Esophagus muscularis mucosa (tissue), 4 donors: ENCODE measurements at places on chromosomes 12 and 14.
A peak's percentile ranks its signal among the peaks of the same experiment; 100 is the strongest.

- no peak overlapping the region for H3K4me3 ChIP-seq
- no peak for DNase-seq
- H3K27me3 ChIP-seq, result no peaks in the 10 kb centered on the region
- peak overlapping the region; percentile 84 for H3K27ac ChIP-seq
These were observed 60.8 kb downstream of the ITPK1 start for GRCh38 chr14:93054876-93055275.

DNA sequence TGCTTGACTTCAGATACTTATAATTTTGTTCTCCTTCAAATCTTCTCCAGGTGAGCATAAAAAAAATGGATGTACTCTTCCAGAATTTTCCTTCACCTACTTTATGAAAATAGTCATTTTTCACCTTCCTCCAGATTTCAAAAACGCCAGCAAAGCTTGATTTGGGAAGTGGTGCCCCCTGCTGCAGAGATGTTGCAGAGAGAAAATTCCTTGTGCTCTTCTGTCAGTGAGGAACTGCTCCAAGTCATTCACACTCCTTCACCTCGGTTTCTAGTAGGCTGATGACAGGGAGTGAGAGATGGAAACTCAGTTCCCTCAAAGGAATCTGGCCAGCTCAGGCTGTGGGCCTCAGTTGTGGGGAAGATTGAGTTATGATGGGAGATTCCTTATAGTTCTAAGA lies 24.2 kb upstream of the RNASE3 start:
- H3K4me3 ChIP-seq, result no peak overlapping the region
- DNase-seq, result no peak
- H3K4me1 ChIP-seq, result no peaks in the 10 kb centered on the region
- no peaks in the 10 kb centered on the region for H3K36me3 ChIP-seq

- peaks cover 29% of the 10 kb centered on the region for H3K36me3 ChIP-seq
- no peak overlapping the region for H3K27ac ChIP-seq
- no peak overlapping the region for H3K4me3 ChIP-seq
- DNase-seq, result no peak
- H3K27me3 ChIP-seq, result no peaks in the 10 kb centered on the region
These were observed 27.4 kb downstream of the RAB21 start for GRCh38 chr12:71782017-71782416.

GRCh38 chr12:6358881-6359280 lies 16.5 kb downstream of the SCNN1A start:
- no peaks in the 10 kb centered on the region for H3K27me3 ChIP-seq
- no peak for DNase-seq
- no peak overlapping the region for H3K27ac ChIP-seq

GRCh38 chr14:65945327-65945726 lies 532.8 kb downstream of the FUT8 start:
- H3K27me3 ChIP-seq, result no peaks in the 10 kb centered on the region
- H3K27ac ChIP-seq, result no peak overlapping the region
- H3K4me1 ChIP-seq, result no peaks in the 10 kb centered on the region
- H3K4me3 ChIP-seq, result no peak overlapping the region
- no peaks in the 10 kb centered on the region for H3K36me3 ChIP-seq

DNA sequence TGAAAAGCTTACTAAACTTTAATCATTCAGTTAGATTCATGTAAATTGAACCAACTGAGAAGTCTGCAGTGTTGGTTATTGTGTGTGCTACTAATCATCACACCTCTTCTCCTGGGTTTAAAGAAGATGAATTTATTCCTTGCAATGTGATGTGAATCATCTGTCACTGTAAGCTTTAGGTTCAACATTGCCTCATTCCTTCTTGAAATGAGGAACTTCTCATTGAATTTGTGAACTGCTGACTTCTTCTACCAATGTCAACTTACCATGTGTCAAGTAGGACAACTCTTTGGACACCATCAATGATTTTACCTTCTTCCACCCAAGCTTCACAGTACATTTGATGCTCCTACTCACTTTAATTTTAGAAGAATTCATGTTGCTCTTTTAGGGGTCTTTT lies 17.4 kb upstream of the PRB2 start:
- H3K4me3 ChIP-seq, result no peak overlapping the region
- no peaks in the 10 kb centered on the region for H3K27me3 ChIP-seq
- H3K27ac ChIP-seq, result no peak overlapping the region
- no peaks in the 10 kb centered on the region for H3K4me1 ChIP-seq
- no peak for DNase-seq

- H3K4me1 ChIP-seq, result no peaks in the 10 kb centered on the region
- no peak for DNase-seq
- no peak overlapping the region for H3K27ac ChIP-seq
- H3K27me3 ChIP-seq, result no peaks in the 10 kb centered on the region
These were observed 74.6 kb downstream of the SNAPC1 start for GRCh38 chr14:61836807-61837206.

DNA sequence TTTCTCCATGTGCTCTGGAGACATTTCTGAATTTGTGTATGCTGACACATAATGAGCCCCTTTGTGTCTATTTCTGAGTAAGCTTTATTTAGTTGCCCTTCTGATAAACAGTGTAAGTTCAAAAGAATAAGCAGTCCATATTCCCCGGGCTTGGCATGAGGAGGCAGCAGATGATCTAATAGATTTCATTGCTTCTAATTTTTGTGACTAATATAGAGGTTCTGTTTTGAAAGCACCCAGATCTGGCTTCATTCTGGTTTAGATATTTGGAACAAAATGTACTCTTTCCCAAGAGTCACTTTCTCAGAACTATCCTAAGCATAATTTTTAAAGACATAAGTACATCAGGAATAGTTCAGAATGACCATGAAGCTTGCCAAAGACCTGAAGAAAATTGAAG lies 290.9 kb downstream of the BTG1 start:
- no peaks in the 10 kb centered on the region for H3K27me3 ChIP-seq
- H3K4me3 ChIP-seq, result no peak overlapping the region
- H3K36me3 ChIP-seq, result no peaks in the 10 kb centered on the region
- DNase-seq, result no peak

- no peaks in the 10 kb centered on the region for H3K36me3 ChIP-seq
- H3K4me1 ChIP-seq, result peaks cover 6% of the 10 kb centered on the region
- no peak overlapping the region for H3K4me3 ChIP-seq
- H3K27ac ChIP-seq, result peak overlapping the region; percentile 15
These were observed 215.2 kb downstream of the ERC1 start for GRCh38 chr12:1206118-1206734.

DNA sequence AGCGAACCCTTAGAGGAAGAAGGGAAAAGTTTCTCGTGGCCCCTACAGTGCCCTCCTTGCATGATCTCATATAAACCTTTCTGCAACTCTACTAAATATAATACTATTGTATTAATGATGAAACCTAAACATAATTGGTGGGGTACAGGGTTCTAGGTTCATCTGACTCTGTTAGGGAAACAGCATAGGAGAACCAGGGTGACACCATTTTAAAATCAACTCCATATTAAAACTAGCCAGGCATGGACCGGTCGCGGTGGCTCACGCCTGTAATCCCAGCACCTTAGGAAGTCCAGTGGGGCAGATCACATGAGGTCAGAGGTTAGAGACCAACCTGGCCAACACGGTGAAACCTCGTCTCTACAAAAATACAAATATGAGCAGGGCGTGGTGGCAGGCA lies 15.0 kb upstream of the RND1 start:
- no peak overlapping the region for H3K4me3 ChIP-seq
- H3K27ac ChIP-seq, result no peak overlapping the region
- H3K4me1 ChIP-seq, result peaks cover 8% of the 10 kb centered on the region
- H3K36me3 ChIP-seq, result no peaks in the 10 kb centered on the region

- peak overlapping the region; percentile 39 for H3K27ac ChIP-seq
- peaks cover 27% of the 10 kb centered on the region for H3K27me3 ChIP-seq
- DNase-seq, result no peak
- peak overlapping the region; percentile 50 for H3K4me3 ChIP-seq
These were observed 1.7 kb downstream of the ARHGAP9 start for GRCh38 chr12:57477710-57478681.

DNA sequence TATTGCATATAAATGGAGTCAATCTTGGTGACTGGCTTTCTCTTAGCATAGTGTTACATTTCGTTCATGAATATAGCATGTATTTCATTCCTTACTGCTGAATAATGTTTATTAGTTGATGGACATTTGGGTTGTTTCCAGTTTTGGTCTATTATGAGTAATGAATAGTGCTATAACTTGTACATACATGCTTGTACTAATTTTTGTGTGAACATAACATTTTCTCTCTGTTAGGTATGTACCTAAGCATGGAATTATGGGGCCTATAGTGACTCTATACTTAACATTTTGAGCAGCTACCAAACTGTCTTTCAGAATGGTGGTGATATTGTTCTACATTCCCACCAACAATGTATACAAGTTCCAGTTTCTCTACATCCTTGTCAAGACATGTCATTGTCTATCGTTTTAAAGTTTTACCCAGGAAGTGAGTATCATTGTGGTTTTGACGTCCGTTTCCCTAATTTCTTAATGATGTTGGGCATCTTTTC lies 23.1 kb downstream of the ATP2A2 start:
- no peaks in the 10 kb centered on the region for H3K27me3 ChIP-seq
- H3K27ac ChIP-seq, result peak overlapping the region; percentile 60
- peaks cover 85% of the 10 kb centered on the region for H3K4me1 ChIP-seq
- no peak overlapping the region for H3K4me3 ChIP-seq
- no peak for DNase-seq
- H3K36me3 ChIP-seq, result peaks cover 25% of the 10 kb centered on the region

DNA sequence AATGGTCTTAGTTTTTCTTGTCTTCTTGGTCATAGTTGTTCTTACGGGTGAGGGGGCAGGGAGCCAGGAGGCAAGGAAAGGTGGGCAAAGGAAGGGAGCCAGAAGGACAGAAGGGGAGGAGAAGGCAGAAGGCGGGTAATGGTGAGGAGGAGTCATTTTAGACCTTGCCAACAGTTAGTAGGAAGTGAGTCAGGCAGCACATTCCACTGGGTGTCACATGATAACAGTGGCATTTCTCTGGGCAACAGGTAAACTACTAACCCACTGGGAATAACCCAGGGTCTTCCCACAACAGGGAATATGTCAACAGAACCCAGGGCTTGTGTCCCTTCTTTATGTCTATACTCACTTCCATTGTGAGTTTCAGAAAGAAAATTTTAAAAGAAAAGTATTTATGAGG lies 127.6 kb downstream of the SLC8A3 start:
- no peak for DNase-seq
- H3K4me1 ChIP-seq, result no peaks in the 10 kb centered on the region
- peaks cover 15% of the 10 kb centered on the region for H3K27me3 ChIP-seq
- no peak overlapping the region for H3K4me3 ChIP-seq
- H3K36me3 ChIP-seq, result no peaks in the 10 kb centered on the region
- no peak overlapping the region for H3K27ac ChIP-seq

DNA sequence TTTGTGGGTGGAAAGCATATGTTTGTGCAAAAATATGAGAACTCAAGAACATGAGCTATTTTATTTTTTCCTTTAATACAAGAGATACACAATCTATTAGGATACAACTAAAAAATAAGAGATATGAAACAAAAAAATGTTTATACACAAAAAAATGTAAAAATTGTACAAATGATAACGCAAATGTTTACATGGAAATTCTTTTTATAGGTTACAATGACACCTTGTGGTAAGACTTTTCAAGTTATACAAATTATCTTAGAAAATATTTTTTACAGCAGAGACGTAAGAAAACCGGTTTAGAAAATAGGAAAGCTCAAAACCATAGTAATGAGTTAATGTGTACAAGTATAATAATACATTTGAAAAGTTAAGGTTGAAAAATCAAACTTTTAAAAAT lies 25.5 kb downstream of the CEP83 start:
- no peak for DNase-seq
- no peaks in the 10 kb centered on the region for H3K27me3 ChIP-seq
- H3K27ac ChIP-seq, result no peak overlapping the region
- H3K4me1 ChIP-seq, result peaks cover 30% of the 10 kb centered on the region
- H3K36me3 ChIP-seq, result no peaks in the 10 kb centered on the region

DNA sequence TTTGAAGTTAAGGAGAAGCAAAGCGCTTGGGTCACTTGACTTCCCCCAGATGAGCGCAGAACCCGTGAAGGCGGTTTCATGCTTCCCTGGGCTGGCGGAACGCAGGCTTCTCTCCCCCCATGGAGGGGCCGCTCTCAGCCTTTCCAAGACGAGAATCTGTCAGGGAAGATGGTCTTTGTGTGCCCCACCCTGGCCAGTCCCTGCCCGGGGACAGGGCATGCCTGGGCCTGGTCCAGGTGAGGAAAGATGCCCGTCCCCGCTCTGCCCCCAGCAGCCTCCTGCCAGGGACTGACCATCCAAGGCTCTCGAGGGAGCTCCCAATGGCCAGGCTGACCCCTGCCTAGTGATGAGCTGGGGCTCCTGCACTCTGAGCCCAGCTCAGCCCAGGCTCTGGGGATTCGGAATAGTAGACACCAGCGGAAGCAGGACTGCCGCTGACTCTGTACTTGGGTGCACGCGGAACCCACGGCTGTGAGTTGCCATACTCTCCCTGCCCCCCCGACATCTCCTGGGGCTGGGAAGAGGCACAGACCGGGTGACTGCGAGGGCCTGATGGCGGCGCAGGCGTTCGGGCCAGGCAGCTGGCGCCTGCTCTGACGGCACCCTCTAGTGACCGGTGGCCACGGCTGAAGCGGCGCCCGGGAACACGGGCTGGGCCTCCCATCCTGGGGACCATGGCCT lies 142.2 kb upstream of the FKBP4 start:
- peaks cover 56% of the 10 kb centered on the region for H3K36me3 ChIP-seq
- no peak overlapping the region for H3K4me3 ChIP-seq
- no peak for DNase-seq
- H3K4me1 ChIP-seq, result peaks cover 22% of the 10 kb centered on the region
- no peaks in the 10 kb centered on the region for H3K27me3 ChIP-seq
- no peak overlapping the region for H3K27ac ChIP-seq

GRCh38 chr14:93054006-93054405 lies 61.7 kb downstream of the ITPK1 start:
- H3K4me3 ChIP-seq, result no peak overlapping the region
- H3K27ac ChIP-seq, result peak overlapping the region; percentile 84
- no peak for DNase-seq
- H3K36me3 ChIP-seq, result no peaks in the 10 kb centered on the region
- no peaks in the 10 kb centered on the region for H3K27me3 ChIP-seq

DNA sequence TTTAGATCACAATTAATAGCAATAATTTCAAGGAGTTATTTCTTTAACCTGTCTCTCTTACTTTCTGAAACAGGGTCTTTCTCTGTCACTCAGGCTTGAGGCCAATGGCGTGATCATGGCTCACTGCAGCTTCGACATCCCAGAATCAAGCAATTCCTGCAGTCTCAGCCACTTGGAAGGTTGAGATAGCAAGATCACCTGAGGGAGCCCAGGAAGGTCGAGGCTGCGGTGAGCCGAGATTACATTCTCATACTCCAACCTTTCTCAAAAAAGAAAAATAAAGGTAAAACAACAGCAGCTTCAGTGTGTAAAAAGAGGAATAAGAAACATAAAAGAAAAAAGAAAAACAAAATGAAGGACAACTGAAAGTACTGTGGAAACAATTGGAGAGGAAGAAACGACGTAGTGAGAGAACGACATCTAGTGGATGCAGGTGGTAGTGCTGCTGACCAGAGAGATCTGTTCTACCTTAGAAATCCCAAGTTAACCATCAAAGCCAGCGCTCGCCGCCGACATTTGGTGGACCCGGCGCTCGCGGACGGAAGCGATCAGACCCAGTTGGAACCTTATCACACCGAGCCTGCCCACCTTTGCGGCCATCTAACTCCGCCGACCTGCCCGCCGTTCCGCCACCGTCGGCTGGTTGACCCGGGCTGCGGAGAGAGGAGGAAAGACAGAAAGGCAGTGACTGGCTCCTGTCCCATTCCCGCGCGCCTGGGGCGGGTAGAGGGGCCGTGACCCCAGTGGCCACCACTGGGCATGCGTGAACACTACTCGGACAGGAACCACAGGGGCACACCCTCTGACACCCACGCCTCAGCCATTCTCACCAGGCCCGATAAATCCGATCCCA lies 196.1 kb downstream of the ALG10 start:
- peaks cover 7% of the 10 kb centered on the region for H3K27me3 ChIP-seq
- no peaks in the 10 kb centered on the region for H3K36me3 ChIP-seq
- no peak overlapping the region for H3K27ac ChIP-seq
- H3K4me1 ChIP-seq, result peaks cover 5% of the 10 kb centered on the region
- H3K4me3 ChIP-seq, result peak overlapping the region; percentile 45
- DNase-seq, result no peak
